ENCODE measurements at places on chromosomes 1 and 21.

GRCh38 chr1:231428377-231428776, 6.3 kb upstream of the EGLN1 start:
- DNase-seq = no peak

DNA sequence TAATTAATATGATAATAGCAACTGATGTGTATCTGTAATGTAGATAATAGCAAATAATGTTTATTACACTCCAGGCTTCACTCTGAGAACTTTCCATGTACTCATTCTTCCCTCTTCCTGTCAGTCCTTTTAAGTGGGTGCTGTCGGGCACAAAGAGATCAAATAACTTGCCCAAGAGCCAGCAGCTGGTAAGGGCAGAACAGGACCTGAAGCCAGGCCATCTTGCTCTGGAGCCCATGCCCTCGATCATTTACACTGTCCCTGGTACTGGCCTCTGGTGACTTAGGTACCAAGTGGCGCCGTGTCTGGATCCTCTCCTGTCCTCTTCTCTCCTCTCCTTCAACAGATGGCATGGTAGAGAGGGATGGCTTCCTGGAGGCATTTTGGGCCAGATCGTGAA, 97.2 kb downstream of the VPS13D start:
- no peak for DNase-seq

GRCh38 chr1:80154176-80154575, 1147.6 kb upstream of the ADGRL4 start:
- no peak for DNase-seq

GRCh38 chr21:34922479-34922878, 126.6 kb downstream of the RUNX1 start:
- no peak for DNase-seq

DNA sequence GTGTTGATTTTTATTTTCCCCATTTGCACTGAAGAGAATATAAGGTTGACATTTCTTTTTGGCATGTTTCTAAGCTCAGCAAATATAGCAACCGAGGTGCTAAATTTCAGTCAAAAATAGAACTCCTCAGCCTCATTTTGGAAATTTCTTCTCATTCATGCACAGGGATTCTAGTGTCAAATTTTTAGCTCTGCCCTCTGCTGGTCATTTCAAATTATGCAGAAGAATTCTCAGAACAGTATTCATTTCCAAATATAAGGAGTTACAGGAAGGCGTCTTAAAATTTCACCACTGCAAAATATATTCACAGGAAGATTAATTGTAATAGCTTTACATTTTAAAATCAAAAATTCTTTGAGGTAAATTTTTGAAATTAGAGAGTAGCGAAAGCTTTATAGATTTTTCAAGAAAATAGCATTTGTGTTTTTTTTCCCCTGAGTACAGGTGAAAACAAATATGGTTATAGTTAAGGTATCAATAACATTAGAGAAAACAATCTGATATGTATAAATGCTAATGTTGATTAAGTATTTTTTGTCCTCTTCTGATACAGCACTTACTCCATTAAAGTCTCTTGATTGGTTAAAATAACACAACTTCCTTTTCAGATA, 57.9 kb downstream of the FMN2 start:
- DNase-seq = no peak

DNA sequence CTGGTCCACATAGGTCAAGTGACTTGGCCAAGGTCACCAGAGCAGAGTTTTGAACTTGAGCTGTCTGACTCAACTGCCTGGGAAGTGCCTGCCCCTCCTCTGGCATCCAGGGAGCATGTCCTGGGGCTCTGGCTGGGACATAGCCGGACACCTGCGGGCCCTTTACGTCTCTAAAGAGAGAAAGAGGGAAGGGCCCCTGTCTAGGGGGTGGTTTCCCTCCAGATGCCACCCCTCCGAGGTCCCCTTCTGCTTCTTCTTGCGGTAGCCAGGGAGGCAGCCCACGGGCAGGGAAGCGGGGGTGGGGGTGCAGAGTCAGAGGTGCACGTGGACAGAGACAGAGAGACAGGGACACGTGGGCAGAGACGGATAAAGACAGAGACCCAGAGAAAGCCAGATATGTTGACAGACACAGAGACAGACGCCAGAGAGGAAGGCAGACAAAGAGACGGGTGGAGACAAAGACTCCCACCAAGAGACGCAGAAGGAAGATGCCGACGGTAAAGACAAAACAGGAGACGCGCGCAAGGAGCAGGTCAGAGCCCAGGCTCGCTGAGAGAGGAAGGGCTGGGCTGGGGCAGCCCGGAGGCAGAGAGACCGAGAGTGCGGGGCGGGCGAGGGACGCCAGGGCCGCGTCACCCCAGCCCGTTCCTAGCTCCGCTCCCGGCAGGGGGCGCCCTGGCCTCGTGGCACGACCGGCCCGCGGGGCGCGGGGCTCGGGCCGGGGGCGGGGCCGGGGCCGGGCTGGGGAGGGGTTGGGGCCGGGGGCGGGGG, 458 bp upstream of the ALPL start:
- peak; percentile 38 for DNase-seq

- DNase-seq = no peak
Observed at GRCh38 chr1:94769551-94769950, 50.6 kb upstream of the SLC44A3 start.

DNA sequence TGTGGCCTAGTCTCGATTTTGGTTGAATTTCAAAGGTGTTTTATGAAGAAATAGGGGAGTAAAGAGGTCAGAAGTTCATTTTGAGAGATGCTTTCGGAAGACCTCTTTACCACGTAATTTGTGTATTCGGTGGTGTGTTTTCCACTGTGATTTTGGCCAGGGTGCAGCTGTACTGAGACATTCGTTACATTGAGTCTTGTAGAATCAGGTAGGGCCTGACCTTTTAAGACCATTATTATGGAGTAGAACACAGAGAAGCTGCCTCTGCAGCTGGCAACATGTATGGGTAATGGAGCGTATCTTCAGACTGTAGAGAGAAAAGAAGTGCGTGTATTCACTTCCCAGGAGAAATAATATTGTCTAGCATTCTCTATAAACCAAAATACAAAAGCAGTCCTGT, 326.5 kb downstream of the PDE4B start:
- no peak for DNase-seq

- DNase-seq = no peak
Observed at GRCh38 chr1:61638296-61638695, 86.6 kb downstream of the TM2D1 start.

DNA sequence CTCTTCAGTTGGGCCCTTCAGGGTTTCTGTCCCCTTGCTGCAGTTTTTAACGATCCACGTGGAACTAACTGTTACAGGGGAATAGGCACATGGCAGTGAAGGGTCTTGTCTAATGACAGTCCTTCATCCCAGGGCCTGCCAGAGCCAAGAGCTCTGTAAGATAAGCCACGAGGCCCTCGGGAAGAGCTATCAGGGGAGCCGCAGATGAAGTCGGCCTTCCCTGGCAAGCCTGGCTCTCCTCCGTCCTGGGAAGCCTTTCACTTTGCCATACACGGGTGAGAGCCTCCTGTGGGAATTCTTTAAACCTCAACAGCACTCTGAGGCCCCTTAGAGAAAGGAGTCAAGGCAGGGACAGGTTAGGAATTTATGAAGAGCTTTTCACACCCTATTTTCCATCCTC, 29.0 kb downstream of the ACP6 start:
- no peak for DNase-seq

DNA sequence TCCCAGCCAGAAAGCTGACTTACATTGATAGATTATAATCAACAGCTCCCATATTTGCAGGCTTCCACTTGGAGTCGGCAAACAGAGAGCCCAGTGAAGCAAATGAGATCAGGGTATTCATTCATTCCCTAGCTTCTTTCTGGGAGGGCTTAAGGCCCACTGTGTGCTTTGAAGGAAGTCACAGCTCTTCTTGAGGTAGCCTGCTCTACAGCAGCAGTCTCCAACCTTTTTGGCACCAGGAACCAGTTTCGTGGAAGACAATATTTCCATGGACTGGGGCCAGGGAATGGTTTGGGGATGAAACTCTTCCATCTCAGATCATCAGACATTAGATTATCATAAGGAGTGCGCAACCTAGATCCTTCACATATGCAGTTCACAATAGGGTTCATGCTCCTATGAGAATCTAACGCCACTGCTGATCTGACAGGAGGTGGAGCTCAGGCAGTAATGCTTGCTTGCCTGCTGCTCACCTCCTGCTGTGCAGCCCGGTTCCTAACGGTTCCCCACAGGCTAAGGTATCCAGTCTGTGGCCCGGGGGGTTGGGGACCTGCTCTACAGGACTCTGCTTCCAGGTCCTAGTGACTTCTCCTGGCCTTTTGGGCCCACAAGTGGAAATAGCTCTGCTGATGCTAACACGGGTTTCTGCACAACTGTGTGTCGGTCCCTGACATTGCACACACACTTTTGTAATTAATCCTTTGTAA, 13.7 kb upstream of the ADAM30 start:
- DNase-seq = no peak

DNA sequence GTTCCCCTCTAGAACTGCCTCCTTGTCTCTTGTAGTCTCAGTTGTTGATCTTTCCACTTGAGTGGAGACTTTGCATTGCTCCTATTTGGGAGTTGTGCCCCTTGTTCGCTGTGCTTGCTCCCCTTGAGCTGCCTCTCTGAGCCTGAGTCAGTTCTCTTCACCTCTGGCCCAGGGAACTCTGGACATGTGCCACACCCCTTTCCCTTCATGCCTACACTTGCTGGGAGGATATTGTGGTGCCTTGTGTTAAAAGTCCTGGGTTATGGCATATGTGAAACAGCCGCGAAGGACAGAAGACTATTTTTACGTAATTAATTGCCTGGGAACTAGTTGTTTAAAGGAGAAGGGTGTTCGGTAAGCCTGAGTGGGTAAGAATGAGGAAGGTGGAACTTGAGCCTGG, 32.2 kb upstream of the RPTN start:
- no peak for DNase-seq

GRCh38 chr1:71228742-71229365, 148.0 kb upstream of the ZRANB2 start:
- no peak for DNase-seq
